Effector memory CD8-positive, alpha-beta T cell (primary cell): ENCODE measurements at places on chromosomes 12 and 14.
A peak's percentile ranks its signal among the peaks of the same experiment; 100 is the strongest.

GRCh38 chr14:100524933-100525243, 62.3 kb downstream of the BEGAIN start:
- no peak for DNase-seq

DNA sequence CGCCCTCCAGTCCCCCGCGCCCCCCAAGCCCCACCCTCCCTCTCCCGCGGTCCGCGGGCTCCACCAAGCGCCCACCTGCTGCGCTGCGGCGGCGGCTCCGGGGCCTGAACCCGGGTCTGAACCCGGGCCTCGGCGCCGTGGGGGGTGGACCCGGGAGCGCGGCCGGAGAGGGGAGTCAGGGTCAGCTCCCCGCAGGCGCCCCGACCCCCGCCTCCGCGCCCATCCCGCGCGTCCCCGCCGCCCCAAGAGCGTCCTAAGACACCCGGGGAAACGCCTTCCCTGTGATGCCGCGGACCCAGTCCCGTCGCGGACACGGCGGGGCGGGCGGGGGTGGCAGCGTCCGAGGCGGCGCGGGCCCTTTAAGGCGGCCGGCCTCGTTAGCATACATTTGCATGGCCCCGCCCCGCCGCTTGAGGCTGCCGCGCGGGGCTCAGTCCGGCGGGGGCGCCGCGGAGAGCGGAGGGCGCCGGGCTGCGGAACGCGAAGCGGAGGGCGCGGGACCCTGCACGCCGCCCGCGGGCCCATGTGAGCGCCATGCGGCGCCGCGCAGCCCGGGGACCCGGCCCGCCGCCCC, at the start of gene MMP17:
Gene MMP17 (plus strand): TSS at position 433 of the 574 bp plus-strand sequence. CDS start 102 bp downstream, at position 535.
- DNase-seq = peak; percentile 18

DNA sequence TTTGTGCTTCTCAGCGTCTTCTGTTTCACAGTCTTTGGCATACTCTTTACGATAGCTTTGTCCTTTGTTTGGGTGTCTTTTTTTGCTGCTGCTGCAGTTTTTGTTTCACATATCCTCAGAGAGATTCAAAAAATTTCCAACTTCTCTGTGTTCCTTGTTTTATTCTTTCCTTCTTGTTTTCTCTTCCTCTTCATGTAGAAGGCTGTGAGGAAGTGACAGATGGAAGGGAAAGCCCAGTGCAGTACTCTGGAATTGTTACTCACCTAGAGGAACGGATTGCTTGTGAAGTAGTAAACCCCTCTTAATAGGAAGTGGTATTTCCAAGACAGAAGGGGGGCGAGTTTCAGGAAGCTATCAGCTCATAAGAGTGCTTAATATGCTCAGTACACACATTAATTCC, 1.7 kb downstream of the CREBL2 start:
- no peak for DNase-seq

- DNase-seq = no peak
Observed at GRCh38 chr12:126219139-126219538, 1153.9 kb downstream of the AACS start.

GRCh38 chr12:102509123-102509626, 28.8 kb upstream of the IGF1 start:
- DNase-seq = no peak

- no peak for DNase-seq
Observed at GRCh38 chr12:53941750-53942149, 3.1 kb downstream of the HOXC13 start.

GRCh38 chr12:29688914-29689313, 94.8 kb downstream of the TMTC1 start:
- no peak for DNase-seq

GRCh38 chr14:34355584-34356263, 106.3 kb downstream of the SPTSSA start:
- no peak for DNase-seq

DNA sequence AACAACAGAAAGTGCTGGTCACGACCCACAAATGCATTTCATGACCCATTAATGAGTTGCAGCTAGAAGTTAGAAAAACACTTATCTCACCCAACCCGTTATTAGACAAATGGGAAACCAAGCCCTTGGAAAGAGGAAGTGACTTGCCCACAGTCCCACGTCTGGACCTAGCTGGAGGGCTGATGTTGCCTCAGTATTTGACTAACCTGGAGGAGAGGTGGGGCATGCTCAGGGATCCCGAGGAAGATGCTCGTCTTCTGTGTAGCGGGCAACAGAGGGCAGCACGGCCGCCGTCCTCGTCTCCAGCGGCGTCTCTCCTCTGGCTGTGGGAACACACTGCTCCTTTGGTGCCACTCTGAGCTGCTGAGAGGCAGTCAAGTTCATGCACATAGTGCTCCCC, 12.7 kb downstream of the CCND2 start:
- no peak for DNase-seq

DNA sequence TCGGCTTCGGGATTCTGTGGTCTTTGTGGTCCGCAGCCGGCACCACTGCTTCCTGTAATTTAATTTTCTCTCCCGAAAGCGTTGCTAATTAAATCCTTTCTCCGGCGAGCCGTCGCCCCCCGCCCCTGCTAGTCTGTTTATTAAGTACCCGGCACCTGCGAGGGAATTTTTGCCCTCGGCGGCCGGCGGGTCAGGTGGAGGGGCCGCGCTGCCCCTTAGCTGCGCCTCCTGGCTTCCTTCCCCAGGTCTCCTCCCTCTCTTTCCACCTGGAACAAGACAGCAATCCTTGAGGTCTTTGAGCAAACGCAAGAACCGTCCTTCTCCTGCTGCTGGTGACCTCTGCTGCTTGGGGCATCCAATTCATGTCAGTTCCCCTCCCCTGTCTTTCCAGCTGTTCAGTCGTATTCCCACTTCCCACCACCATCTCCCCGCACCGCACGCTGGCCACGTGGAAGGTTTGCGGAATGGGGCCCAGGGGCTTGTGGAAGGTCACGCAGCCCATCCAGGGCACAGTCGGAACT, 16.2 kb downstream of the ZDHHC22 start:
- no peak for DNase-seq

GRCh38 chr14:75452900-75453816, 25.3 kb downstream of the JDP2 start:
- no peak for DNase-seq

GRCh38 chr14:64952598-64953309, 10.2 kb upstream of the GPX2 start:
- no peak for DNase-seq

GRCh38 chr14:43204816-43205215, 1302.3 kb downstream of the FSCB start:
- no peak for DNase-seq

GRCh38 chr14:95522116-95522515, 5.7 kb upstream of the SYNE3 start:
- DNase-seq = no peak

GRCh38 chr14:87133073-87133801, 859.7 kb downstream of the GALC start:
- DNase-seq = no peak

- no peak for DNase-seq
Observed at GRCh38 chr12:100165356-100165755, 22.7 kb upstream of the BLTP3B start.

GRCh38 chr14:60317609-60318008, 68.6 kb downstream of the PPM1A start:
- DNase-seq = no peak

- DNase-seq = no peak
Observed at GRCh38 chr12:61530456-61530855, 729.7 kb upstream of the USP15 start.

DNA sequence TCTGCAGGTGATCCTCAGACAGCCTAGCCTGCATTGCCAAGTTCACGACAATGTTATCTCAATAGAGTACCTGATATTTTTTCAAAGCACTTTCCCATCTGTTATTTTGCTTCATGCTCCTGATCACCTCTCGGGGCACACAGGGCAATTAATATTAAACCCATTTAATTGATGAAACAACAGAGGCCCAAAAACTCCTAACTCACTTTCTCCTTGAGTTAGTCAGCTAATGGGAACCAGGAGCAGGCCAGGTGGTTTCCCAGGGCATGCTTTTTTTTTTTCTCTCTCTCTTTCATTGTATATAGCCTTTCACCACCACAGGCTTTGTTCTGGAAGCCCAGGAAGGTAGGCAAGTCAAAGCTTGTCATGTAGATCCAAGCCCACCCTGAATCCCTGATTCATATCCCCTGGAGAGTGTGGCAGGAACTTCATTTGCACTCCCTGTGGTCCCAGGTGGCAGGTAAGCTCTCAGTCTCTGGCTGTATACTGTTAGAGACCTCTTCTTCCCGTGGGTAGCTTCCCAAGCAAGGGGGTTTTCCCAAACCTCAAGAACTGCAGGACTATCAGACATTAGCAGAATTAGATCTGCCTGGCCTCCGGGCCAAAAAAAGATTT, 41.6 kb upstream of the MAP1LC3B2 start:
- DNase-seq = no peak

- DNase-seq = no peak
Observed at GRCh38 chr12:10505620-10506019, at the start of gene EIF2S3B. EIF2S3B (plus strand) TSS chr12:10505890; CDS start chr12:10505903, 13 bp downstream.

DNA sequence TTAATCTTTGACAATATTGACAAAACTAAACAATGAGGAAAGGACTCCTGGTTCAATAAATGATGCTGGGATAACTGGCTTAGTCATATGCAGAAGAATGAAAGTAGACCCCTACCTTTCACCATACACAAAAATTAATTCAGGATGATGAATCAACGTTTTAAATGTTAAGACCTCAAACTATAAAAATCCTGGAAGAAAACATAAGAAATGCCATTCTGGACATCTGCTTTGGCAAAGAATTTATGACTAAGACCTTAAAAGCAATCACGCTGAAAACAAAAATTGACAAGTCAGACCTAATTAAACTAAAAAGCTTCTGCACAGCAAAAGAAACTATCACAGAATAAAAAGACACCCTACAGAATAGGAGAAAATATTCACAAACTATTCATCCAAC, 97.4 kb downstream of the LMNTD1 start:
- DNase-seq = no peak

- no peak for DNase-seq
Observed at GRCh38 chr12:42588524-42589464, 752 bp downstream of the PRICKLE1 start.

DNA sequence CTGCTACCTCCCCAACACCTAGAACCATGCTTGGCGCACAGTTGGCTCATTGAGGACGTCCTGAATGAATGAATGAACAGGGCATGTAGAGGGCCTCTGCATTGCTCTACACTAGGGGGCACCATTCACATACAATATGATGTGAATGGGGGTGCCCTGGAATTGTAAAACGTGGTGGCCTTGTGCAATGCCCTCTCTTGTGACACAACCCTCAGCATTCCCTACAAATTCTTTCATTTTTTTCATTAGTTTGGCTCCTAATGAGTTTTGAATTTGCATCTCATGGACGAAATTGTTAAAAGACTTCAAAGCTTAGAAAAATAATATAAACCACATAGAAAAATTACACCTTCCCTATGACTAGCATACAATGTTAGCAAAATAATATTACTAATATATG, 2.3 kb upstream of the DIO2 start:
- no peak for DNase-seq

GRCh38 chr12:52909331-52909730, 4.5 kb upstream of the KRT8 start:
- no peak for DNase-seq

DNA sequence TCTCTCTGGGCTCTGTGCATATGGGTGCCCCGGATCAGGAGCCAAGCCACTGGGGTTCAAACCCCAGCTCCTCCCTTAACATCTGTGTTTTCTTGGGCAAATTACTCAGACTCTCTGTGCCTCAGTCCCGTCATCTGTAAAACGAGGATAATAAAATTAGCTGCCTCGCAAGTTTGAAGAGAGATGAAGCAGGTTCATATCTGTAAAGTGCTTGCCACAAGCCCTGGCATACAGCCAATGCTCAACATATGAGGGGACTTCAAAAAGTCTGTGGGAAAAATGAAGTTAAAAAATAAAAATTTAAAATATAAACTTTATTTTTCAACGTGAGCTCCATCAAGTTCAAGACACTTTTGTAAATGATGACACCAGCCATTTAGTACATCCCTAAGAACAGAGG, 276.7 kb downstream of the FOXN3 start:
- DNase-seq = no peak

DNA sequence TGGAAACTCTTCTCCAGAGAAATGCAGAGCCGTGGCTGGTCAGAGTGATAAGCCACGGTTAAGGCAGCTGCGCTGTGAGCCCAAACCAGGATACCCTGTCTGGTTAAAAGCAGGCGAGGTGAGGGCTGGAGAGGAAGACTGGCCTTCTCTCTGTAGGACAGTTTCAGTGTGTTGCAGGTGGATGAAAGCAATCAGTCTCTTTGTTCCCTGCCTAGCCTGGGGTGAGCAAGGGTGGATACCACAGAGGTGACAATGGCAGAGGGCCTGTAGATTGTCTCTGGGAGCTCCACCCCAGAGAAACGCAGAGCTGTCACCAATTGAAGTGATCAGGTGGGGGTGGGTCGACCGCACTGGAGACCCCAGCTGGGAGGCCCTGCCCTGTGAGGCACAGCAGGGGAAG, 621.9 kb downstream of the LRFN5 start:
- no peak for DNase-seq

- DNase-seq = peak; percentile 85
Observed at GRCh38 chr12:51368640-51369517, 22.3 kb downstream of the GALNT6 start.

DNA sequence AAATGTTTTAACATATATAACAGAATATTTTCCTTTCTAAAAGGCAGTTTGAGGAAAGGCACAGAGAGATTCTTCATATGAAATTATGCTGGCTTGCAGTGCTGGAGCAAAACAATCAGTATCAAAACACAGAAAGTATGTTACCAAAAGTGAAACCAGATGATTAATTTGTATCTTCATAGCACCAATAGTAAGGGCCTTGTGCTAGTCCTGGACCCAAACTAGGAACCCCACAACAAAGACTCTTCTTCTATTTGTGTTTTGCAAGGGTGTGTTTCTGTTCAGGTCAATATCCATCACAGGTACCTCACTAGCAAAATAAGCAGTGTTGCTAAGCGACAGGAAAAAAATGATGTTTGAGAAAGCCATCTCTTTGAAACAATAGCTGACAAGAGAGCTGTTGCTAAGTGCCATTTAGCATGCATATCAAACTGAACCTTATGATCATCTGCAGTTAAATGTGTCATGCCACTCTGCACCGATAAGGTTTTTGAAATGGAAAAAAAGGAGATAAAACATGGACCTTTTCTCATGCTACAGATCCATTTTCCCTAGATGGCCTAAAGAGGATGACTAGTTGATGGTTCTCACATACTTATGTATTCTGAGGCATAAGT, 196.2 kb upstream of the ALG10 start:
- no peak for DNase-seq

DNA sequence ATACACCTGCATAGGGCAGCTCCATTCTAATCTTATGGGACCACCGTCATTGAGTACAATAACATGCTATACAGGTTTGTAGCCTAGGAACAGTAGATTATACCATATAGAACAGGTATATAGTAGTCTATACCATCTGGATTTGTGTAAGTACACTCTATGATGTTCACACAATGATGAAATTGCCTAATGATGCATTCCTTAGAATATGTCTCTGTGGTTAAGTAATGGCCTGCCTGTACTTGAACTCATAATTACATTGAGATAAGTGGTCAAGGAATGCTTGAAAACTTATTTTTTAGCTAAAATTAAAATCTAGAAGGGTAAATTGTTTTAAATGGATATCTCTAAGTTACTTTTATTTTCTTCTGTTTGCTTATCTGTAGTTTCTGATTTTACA, 152.7 kb downstream of the SRGAP1 start:
- no peak for DNase-seq

- no peak for DNase-seq
Observed at GRCh38 chr12:52630599-52631200, 12.3 kb upstream of the KRT73 start.
